Posterior vena cava (tissue), 2 donors: ENCODE measurements at places on chromosomes 12 and 14. TPM values are rescaled to one million over a fixed set of nuclear protein-coding genes. Genes with fewer than 3 reads are reported as not detected.

DNA sequence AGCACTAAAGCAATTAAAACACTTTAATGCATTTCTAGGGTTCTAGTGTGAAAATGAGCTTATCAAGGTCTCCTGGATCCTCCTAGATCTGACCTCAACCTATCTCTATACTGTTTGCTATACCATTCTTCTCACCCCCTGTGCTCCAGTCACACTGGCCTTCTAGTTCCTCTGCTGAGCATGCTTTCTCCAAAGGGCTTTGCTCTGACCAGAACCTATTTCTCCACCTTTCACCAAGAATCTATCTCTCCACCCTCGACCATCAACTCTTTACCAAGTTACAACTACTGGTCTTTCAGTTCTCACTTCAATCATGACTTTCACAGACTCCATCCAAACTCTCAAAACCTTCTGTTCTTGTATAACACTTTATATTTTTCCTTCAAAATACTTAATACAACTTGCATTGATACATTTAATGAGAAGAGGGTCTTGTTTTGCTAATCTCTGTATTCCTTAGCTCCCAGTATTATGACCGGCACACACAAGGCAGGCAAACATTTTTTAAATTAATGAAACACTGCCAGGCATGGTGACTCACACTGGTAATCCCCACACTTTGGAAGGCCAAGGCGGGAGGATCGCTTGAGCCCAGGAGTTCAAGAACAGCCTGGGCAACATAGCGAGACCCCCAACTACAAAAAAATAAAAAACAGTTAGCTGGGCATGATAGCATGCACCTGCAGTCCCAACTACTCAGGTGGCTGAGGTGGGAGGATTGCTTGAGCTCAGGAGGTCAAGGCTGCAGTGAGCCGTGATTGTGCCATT lies 22.8 kb downstream of the PPP1R12A start:
- no peak for DNase-seq

DNA sequence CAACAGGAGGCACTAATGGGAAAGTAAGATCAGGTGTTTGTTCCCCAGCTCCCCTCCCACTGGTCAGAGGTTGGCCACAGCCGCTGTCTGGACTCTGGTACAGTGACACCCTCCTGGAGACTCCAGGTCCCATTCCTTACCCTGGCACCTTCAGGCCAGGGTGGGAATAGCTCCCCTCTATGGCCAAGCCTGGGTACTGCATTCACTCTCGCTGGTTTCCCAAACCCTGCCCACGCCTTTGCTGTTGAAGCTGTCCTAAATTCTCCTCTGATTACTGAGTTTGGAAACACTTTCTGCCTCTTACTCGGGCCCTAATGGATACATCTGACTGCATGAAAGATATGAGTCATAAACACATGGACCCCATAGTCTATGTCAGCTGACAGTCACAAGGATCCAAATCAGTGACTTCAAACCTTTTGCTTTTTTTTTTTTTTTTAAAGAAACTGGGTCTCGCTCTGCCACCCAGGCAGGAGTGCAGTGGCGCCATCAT lies 17.9 kb downstream of the HRK start:
- no peak for DNase-seq

GRCh38 chr12:100675432-100675831 lies 101.9 kb downstream of the GAS2L3 start:
- DNase-seq = no peak

The KLHL33 gene
- total RNA-seq = 0.52 TPM

- DNase-seq = no peak
Observed at GRCh38 chr12:82458101-82458500, 99.8 kb downstream of the METTL25 start.

DNA sequence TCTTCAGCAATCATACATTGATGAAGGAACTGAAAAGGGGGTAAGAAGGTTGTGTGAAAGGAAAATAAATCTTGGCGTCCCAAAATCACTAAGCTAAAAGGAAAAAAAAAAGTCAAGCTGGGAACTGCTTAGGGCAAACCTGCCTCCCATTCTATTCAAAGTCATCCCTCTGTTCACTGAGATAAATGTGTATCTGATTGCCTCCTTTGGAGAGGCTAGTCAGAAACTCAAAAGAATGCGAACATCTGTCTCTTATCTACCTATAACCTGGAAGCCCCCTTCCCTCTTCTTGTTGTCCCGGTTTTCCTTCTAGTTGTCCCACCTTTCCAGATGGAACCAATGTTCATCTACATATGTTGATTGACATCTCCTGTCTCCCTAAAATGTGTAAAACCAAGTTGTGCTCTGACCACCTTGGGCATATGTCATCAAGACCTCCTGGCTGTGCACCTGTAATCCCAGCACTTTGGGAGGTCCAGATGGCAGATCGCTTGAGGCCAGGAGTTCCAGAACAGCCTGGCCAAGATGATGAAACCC lies 53.1 kb downstream of the RESF1 start:
- no peak for DNase-seq

The C12orf54 gene
- not detected for total RNA-seq

The SERPINA10 gene
- not detected for total RNA-seq

The PFDN5 gene
- total RNA-seq = 486 TPM

The FRMD6 gene
- total RNA-seq = 49.6 TPM

The DCN gene
- total RNA-seq = 1,461 TPM

- DNase-seq = no peak
Observed at GRCh38 chr12:69868695-69869094, 43.7 kb downstream of the MYRFL start.

DNA sequence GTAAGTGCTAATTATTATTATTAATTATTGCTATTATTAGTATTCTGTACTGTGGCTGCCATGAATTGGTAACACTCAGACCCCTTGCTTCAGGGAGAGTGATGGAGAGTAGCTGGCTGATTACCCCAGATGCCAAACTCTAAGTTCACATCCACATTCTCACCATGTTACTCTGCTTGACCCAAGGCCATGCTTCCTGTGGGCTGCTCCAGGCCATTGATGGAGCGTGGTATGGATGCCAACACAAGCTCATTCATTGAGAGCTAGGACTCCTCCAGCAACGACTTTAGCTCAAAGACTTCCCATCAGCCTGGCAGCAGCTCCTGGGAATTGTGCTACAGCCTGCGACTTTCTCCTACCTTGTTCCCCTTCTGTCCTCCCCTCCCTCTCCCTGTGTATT lies 233.4 kb downstream of the MSRB3 start:
- no peak for DNase-seq

DNA sequence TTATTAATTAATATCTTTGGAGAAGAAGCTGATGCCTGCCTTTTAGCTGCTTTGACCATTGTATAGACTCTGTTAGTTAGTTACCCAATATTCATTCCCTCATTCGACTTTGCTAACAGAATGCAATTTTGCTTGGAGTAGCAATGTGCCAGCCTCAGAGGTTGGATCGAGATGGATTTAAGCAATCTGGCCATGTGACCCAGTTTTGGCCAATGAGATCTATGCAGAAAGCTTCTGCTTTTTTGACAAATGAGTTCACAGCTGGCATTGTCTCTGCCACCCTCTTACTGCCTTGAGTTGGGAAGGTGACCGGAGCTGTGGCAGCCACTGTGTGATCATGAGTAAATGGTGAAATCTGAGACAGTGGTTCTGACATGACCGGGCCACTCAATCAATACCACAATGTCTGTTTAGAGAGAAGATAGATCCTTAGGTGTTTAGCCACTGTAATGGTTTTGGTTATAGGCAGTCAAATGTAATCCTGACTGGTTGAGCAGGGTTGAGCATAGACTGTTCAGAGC lies 74.9 kb upstream of the MED13L start:
- DNase-seq = no peak

The FGF23 gene
- not detected for total RNA-seq

The NOS1 gene
- 0.86 TPM for total RNA-seq

The ZC2HC1C gene
- 2.3 TPM for total RNA-seq

The KRT86 gene
- not detected for total RNA-seq

The HOXC4 gene
- 17.1 TPM for total RNA-seq

DNA sequence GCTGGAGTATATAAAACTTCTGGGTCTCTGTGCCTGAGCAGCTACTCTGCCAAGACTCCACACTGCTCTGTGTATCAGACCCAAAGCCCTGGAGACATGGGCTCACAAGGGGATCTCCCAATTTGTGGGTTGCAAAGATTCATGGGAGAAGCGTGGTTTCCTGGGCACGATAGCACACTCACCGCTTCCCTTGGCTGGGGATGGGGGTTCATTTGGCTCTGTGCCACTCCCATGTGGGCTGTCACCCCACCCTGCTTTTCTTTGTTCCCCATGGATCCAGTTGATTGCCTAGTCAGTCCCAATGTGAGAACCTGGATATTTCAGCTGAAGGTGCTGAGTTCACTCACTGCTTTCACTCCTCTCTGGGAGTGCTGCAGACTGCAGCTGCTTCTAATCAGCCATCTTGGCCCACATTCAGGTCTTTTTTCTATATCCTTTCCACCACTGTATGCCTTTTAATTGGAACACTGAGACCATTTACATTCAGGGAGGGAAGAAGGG lies 40.0 kb upstream of the PCNX4 start:
- DNase-seq = no peak

The LRP1-AS gene
- not detected for total RNA-seq

The RNASE7 gene
- total RNA-seq = not detected

DNA sequence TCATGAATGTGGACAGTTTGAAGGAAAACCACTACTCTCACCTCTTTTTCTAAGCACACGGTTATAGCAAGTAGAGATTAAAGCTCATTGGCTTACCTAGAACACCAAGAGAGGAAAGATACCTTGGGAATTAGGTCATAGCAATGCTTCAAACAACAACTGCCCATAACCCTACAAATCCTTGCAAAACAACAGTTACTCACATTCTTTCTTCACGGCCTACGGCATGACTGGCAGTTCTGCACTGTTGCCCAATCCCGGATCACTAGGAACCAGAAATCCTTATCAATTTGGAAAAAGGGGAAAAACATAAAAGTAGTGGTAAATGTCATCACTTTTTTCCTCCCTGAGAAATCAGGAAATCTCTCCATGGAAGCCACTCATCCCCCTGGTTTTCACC lies 9.6 kb upstream of the ISM2 start:
- no peak for DNase-seq

The SLC24A4 gene
- 1.2 TPM for total RNA-seq

DNA sequence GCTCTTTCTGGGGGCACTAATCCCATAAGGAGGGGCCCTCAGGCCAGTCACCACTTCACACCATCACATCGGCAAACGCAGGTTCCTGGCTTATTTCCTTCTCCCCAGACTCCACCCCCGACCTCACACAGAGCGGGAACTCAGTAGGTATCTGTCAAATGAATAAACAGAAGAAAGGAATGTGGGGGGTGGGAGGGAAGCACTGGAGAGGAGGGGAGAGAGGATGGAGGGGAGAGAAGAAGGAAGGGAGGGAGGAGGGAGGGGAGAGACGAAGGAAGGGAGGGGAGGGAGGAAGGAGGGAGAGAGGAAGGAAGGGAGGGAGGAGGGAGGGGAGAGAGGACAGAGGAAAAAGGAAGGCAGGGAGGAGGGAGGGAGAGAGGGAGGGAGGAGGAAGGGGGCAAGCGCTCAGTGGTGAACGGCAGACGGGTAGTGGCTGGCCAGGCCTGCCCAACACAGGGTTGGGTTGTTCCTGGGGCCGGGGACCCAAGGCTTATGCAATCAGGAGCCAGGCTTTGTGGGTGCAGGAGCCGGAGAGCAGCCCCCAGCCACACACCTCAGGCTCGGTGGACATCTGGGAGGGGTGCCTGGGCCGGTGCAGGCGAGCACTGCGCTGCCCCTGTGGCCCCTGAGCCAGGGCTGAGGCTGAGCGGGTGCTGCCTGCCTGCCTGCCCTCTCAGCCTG lies 52.6 kb upstream of the FBRSL1 start:
- no peak for DNase-seq

The SLC6A13 gene
- not detected for total RNA-seq

DNA sequence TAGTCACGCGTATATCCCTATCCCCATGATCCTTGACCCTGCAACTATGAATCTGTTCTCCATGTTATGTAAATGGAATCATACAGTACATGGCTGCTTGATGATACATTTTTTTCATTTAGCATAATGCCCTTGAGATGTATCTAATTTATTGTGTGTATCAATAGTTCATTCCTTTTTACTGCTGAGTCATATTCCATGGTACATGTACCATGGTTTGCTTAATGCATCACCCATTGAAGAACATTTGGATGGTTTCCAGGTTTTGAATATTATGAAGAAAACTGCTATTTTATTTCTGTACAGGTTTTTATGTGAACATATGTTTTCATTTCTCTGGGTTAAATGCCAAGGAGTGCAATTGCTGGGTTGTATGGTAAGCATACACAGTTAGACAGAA lies 4.0 kb upstream of the RNASE10 start:
- no peak for DNase-seq

The SLC10A1 gene
- total RNA-seq = not detected

The ADAMTS20 gene
- total RNA-seq = not detected

DNA sequence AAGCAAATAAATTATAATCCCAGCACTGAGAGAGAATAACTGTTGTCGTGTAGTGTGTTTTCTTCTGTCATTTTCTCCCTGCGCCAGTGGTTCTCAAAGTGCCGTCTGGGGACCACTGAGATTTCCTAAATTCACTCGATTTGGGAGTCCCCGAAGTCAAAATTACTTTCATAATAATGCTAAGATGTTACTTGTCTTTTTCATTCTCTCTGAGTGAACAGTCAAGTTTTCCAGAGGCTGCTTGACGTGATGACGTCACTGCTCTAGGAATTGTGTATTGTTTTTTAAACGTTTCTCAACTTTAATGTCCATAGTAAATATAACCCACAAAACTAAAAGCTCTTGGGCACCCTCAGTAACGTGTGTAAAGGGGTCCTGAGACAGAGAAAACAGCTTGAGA lies 796 bp upstream of the POP5 start:
- no peak for DNase-seq

GRCh38 chr12:62127516-62127915 lies 132.7 kb upstream of the USP15 start:
- DNase-seq = no peak

The CLEC4C gene
- total RNA-seq = not detected

DNA sequence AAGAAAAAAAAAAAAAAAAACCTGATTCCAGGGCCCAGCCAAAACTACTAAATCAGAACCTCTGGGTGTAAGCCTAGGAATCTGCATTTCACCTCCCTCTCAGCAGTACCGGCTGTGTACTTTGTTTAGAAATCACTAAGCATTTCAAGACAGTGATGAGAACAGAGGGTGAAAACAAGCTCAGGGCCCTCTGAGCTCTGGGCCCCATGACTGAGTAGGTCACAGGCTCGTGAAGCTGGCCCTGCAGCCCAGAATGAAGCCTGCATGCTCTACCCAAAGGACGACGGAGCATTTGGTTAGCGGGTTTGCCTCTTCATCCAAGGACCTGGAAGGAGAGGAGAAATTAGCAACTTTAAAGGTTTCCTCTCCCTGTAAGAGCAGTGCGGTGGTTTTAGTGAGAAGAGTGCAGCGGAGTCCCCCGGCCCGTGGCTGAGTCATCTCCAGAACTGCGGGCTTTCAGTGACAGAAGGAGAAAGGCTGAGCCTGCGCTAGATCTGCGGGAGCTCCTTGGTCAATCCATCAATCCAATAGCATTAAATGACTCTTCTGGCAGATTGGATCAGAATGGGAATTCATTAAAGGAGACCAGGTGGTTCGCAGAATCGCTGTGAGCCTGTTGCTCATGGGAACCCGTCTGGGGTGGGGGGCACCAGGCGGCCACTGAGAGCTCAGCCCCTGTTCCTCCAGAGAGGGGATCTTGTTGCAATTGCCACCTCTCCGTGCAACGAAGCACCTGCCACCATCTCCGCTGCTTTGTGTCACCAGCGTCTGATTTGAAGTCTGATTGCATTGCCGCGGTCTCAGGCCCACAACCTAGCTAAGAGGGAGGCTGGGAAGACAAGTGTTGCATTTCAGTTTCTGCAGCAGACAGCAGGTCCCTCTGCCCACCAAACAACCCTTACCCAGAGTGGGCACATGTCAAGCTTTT lies 7.3 kb downstream of the IL31 start:
- no peak for DNase-seq
